Inflammatory macrophage treated with lipopolysaccharide for 1 hour (primary cell): ENCODE measurements at places on chromosomes 3 and 15.

- no peak for DNase-seq
Measured at GRCh38 chr3:59535791-59536221, 486.0 kb upstream of the CFAP20DC start.

GRCh38 chr15:38508647-38509046, 54.7 kb downstream of the FAM98B start:
- no peak for DNase-seq

GRCh38 chr15:43238671-43239131, 17.9 kb upstream of the EPB42 start:
- DNase-seq: no peak

GRCh38 chr3:187919048-187919447, 173.8 kb upstream of the BCL6 start:
- DNase-seq: peak; percentile 76

- no peak for DNase-seq
Measured at GRCh38 chr15:40059821-40060220, 20.8 kb upstream of the SRP14 start.

DNA sequence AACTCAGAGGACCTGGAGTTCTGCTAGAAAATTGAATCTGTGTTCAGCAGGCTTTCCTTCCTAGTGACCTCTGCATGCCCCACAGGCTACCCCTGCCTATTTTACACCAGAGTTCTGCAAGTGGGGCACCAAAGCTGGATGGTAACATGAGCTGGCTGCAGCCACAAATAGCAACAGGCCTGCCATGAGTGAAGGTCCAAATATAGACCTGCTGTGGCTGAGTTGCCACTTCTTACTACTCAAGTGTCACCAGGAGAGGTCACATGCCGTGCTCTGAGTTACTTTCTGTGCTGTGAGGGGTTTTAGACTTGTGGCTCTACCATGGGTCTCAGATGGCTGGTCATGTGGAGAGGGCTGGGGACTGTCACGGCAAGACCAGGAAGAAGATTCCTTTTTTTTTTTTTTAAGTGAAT, at the start of gene FSD2:
FSD2 (minus strand) TSS at position 76 of the 413 bp plus-strand sequence. CDS start 18,679 bp downstream, outside the sequence.
- DNase-seq: no peak

- no peak for DNase-seq
Measured at GRCh38 chr15:33612721-33613304, 302.0 kb downstream of the RYR3 start.

DNA sequence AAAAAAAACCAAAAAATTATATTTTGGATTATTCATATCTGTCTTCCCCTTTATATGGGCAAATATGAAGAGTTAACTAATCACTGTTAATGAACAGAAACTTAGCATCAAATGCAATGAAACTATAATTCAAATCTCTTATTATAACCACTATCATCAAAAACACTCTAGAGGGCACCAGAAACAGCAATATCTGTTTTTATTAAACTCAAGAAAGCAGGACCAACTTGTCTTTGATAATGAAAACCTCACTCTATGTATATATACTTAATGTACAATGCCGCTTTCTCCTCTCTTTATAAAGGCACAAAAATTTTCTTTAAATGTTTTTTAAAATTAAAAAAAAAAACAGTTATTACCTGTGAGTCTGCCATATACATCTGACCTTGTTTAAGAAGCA, 92.7 kb downstream of the UACA start:
- DNase-seq: no peak

DNA sequence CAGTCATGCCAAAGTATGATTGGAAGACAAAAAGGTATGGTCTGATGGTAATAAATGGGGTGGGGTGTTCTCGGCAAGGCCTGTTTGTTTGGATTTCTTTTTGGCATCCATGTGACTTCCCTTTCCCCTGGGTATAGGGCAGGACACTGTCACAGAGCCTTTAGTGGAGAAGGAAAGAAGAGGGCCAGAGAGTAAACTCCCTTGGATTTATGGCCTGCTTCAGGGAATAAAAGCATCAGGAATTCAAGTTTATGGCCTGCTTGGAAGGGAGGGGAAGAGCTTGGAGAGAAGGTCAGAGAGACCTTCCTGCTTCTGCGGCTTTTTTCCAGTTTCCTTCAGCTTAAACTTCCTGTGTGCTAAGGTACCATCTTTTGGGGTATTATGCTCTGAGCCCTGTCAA, 179.4 kb upstream of the ADAMTS9 start:
- no peak for DNase-seq

- DNase-seq: no peak
Measured at GRCh38 chr3:74347563-74348268, 266.7 kb downstream of the CNTN3 start.

GRCh38 chr15:98807262-98807661, 158.9 kb downstream of the IGF1R start:
- peak; percentile 21 for DNase-seq

- DNase-seq: no peak
Measured at GRCh38 chr3:44894485-44894884, 20.1 kb downstream of the TGM4 start.

DNA sequence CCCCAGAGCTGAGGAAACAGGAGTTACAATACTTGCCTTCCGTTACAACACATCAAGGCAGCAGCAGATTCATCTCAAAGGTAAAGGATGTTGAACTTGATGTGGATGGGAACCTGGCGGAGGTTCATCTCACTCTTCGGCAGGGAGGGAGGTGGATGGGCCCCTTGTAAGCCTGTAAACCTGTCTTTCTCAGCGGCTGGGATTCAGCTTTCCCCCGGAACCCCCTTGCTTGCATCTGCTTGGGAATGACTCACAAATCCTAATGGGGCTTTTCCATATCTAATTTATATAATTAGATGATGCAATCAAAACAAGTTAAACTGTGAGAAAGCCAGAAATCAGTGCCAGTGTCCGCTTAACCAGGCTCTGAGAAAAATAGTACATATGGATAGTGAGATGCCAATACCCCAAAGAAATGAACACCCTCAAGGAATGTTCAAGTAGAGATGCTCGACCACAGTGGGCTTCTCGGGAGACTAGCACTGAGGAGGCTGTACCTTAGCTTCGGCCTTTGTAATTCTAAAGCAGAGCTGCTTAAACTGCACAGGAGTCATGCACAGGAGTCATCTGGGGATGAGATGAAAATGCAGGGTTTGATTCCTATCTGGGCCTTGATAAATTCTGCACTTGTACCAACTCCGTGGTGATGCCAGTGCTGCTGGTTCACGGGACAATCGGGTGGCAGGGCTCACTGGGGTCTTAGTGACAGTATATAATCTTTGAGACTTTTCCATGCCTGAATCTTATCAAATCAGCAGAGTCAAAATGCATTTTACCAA, 2.2 kb upstream of the FAM240A start:
- no peak for DNase-seq
